ENCODE measurements at places on chromosomes 11 and 22.

DNA sequence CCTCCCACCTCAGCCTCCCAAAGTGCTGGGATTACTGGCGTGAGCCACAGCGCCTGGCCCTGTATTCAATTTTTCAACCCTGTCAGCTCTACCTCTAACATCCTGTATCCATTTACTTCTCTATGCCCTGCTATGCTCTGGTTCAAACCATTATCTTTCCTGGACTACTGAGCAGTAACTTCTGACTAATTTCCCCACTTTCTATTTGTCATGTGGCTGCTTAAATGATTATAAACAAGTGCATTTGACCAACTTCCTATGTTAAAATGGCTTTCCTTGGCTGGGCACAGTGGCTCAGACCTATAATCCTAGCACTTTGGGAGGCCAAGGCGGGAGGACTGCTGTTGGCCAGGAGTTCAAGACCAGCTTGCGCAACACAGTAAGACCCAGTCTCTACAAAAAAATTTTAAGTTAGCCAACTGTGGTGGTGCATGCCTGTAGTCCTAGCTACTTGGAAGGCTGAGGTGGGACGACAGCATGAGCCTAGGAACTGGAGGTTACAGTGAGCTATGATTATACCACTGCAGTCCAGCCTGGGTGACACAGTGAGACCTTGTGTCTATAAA, 2.1 kb downstream of the MED19 start:
- DNase-seq: no peak

DNA sequence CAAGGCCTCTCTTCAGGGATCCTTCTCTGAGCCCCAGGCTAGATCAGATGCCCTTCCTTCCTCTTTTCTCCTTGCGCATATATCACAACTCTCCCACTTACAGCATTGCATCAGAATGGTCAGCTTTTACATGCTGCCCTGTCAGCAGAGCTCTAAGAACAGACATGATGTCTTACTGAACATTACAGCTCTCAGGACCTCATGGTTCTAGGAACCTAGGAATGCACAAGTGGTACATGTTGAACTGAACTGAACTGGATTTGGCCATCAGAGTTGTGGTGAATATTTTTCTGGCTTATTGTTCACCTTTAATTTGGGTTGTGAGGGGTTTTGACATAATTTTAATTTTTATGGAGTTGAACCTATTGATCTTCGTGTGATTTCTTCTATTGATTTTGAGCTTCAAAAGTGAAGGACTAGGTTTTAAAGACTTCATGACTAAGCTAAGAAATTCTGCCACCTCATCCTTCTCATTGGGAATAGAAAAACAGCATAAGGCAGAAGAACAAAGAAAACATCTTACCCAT, 37.7 kb upstream of the SPON1 start:
- no peak for DNase-seq

GRCh38 chr11:24588081-24588480, 91.2 kb downstream of the LUZP2 start:
- DNase-seq: no peak

DNA sequence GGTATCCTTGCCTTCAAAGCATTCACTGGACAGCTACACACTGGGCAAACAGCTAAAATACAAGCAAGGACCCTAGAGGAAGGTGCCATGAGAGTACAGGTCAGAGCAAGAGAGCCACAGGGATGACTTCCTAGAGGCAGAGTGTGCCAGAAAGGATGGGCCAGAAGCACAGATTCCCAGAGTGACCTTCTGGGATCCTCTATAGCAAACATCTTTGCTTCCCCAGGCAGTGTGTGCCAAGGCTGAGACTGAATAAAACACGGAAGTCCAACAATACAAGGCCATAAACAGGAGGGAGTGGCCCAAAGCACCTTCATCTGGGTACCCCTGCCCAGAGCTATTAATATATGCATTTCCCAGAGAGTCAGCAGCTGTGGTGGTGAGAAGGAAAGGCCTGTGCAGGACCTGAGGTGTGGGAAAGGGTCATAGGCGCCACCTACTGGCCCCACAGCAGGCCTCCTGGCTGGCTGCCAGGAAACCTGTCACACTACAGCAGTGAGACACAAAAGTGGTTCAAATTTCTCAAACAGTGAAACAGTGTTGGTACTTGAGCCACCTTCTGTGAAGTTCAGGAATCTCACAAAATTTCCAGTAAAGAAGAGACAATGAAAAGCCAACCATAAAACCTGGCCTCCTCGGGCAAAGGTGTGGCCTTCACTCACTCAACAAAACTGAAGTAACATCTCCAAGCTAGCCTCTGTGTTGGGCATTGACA, 20.3 kb downstream of the CLPB start:
- DNase-seq: peak; percentile 76

DNA sequence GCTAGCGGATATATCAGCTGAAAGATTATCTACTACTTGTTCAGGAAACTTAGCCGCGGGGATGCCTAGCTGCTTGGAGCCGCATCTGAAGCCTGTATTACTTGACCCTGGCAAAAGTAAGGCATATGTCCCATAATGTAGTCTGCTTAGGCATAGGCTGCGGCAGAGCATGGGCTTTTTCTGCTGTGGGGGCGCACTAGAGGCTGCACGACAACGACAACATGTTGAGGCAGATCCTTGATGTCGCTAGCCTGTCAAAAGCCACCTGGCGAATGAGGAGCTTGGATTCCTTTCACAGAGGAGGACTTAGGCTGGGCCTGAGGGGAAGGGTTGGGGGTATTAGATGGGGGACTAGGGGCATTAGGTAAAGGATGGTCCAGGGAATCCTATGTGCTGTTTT, 1.1 kb upstream of the OR52N2 start:
- DNase-seq: no peak

- DNase-seq: no peak
These were observed 121.5 kb downstream of the CD44 start for GRCh38 chr11:35260342-35260985.

DNA sequence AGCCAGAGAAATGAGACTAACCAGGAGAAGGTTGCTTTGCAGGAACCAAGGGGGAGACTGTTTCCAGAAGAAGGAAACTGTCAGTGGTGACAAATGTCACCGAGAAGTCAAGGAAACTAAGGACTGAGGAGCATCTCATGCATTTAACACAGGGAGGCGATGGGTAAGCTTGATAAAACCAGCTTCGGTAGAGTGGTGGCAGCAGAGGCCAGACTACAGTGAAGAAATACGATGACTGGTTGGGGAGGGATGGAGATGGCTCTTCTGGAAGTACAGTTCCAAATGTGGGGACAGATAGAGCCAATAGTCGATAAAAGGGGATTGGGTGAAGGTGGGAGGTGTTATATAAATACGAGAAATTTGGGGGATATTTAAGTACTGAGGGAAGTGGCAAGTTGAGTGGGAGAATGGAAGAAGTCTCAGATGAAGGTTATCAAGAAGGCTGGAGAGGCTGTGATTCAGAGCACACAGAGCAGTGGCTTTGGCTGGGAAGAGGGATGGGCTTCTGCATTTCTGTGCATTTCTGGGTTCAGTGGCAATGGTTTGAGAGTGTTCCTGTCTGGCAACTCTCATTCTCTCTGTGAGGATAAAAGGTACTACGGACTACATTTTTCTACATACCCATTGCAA, 29.2 kb downstream of the SC5D start:
- DNase-seq: peak; percentile 74

DNA sequence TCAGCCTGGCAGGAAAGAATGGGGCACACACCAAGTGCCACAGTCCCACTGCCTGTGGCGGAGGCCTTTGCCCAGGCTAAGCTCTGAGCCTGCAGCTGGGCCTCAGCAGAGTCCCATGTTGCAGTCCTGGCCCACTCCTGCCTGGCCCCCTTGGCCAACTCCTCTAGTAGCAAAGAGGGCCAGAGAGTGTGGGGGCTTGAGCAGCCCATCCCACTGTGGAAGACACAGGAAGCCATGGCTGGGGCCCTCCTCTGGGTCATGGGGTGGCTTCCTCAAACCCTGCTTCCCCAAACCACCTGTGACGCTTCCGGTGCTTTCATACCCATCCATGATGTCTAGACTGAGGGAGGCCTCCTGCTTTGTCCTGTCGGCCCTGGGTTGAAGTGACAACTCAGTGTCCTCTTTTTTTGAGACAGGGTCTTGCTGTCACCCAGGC, 5.8 kb downstream of the RPS19BP1 start:
- DNase-seq: no peak

GRCh38 chr11:82680252-82680651, 53.4 kb downstream of the FAM181B start:
- no peak for DNase-seq

- DNase-seq: peak; percentile 38
These were observed 29.0 kb downstream of the SHANK3 start for GRCh38 chr22:50701428-50702154.

DNA sequence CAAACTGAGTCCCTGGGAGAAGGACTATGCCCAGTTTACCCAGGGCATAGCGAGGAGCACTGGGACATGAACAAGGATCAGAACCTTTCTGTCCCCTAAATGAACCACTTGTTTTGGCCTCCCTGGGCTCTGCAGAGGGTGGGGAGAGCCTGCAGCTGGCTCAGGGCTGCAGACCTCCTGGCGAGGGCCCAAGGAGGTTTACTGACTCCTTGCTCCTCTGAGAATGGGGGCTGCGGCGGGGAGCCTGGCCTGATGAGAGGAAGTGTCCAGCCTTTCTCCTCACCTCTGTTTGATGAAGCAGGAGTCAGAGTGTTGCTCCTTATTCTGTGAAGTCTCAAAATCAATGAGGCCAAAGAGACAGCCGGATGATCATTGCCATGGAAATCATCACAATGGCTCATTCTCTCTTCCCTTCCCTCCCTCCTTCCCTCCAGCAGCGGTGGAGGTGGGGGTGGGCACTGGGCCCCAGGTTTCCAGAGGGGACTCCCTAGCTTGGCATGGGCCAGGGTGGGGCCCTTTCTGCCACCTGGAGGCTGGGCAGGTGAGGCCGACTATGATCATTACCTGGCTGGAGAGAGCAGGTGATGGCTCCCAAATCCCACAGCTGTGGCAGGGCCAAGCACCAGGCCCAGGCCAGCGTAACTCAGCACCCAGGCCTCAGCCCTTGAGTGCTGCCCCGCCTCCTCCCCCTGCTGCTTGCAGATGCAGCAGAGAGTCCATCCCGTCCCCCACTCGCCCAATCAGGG, 169.7 kb downstream of the CEP164 start:
- DNase-seq: peak; percentile 65

- DNase-seq: peak; percentile 43
These were observed 5.5 kb upstream of the SLC16A8 start for GRCh38 chr22:38089474-38089851.

GRCh38 chr11:2807025-2807681, 78.4 kb downstream of the CDKN1C start:
- DNase-seq: peak; percentile 85

DNA sequence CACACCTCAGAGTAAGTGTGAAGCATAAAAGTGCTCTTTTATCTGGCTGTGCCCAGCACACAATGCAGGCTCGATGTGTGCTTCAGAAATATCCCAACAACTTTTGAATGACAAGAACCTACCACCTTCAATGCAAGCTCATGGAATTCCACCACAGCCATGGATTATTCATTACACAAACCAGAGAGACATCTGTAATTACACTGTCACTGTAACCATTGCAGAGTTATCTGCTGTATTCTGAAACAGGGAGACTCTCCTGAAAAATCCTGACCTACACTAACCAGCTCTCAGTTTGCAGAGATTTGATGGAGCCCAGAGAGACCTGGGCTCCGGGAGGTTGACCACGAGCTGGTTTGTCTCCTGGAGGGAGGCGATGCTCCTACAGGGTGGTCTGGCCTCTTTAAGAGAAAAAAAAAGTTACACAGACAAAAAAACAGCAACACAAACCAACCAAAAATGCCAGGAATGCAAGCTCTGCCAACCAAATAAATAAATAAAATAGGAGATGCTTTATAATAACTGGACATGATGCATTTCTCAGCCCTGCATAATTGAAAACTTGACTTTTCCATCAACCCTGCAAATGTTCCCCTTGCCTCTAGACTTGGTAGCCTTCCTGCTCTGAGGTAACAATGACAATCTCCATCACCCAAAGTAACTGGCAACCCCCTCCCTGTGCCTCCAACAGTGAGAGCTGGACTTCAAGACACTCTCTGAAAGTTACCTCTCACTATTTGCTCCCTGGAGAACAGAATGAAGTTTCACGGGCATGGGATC, 69.7 kb downstream of the ETS1 start:
- DNase-seq: no peak
